Germinal center (tissue), 1 donor: ENCODE measurements at places on chromosomes 4 and X.

DNA sequence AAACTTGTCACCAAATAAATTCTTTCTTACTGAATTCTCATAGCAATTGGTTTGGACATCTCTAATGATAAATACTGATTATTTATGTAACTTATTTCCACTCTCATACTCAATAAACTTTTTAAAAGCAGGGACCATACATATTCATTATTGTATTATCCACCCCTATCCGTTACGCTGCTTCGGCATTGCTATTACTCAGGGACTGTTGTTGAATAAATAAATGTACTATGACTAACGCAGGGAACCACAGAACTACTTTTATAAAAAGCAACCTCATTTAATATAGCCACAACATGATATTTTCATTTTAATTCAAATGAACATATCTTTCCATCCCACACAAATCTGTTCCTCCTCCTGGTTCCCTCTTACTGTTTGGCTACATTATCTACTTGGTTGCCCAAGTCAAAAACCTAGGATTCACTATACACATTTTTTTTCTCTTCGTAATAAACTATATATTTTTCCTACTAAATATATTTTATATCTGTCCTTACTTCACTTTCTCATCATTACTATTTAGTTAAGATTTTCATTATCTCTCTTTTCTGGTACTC is 14.9 kb upstream of the ANKRD50 start:
- no peak for DNase-seq

GRCh38 chr4:41358647-41359421 is 102.1 kb downstream of the UCHL1 start:
- no peak for DNase-seq

- no peak for DNase-seq
These were observed 111.3 kb downstream of the TET2 start for GRCh38 chr4:105257817-105258495.

GRCh38 chr4:66275411-66276038 is 605.2 kb upstream of the EPHA5 start:
- no peak for DNase-seq

DNA sequence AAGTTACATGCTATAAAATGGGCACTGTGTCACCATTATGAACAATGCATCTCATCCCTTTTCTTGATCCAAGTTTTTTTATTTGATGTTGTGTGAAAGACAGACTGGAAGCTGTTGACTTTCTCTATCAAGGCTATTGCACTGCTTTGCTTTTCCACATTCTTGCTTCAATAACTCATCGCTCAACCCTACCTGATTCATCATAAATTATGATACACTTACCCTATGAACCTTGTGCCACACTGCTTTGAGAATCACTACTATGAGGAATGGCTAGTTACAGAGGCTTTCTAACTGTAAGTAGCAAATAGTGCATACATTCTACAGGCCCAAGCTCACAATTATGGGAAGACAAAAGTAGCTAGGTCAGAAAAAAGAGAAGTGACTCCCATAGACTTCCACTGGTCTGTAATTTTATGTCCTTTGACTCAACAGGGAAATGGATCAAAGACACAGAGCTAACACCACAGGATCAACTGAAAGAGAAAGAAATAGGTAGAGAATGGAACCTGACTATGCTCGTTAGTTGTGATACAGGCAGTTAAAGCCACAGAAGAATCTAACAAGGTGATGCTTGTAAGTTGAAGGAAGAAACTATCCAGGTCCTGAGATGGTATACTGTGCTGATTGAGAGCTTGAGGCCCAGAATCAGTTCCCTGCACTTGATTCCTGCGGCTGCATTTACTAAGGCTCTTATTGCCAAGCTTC is 163.5 kb downstream of the PPP3CA start:
- DNase-seq: no peak

GRCh38 chr4:150874338-150875226 is 140.5 kb downstream of the LRBA start:
- DNase-seq: no peak

GRCh38 chrX:136272325-136272724 is 21.1 kb upstream of the MAP7D3 start:
- DNase-seq: no peak

DNA sequence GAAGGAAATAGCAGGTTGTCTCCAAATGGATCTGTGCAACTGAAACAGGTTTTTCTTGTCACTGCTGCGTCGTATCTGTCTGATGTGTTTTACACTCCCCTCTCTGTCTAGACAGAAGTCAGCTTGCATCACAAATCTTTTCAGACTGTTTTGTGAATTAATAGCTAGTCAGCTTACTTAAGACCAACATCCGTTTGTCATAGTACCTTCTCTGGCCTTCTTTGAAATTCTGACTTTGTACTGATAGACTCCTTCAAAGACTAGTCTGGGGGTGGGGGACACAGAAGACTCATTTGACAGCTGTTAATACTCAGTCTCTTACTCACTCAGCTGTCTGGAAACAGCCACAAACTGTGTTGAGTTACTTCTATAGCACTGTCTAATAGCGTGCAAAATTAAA is 197.8 kb downstream of the PALLD start:
- DNase-seq: no peak

GRCh38 chrX:120401301-120401700 is 39.4 kb downstream of the ATP1B4 start:
- DNase-seq: no peak

- no peak for DNase-seq
These were observed 213.6 kb downstream of the CPE start for GRCh38 chr4:165592386-165592785.

GRCh38 chr4:168907119-168907698 is 102.8 kb downstream of the CBR4 start:
- DNase-seq: no peak
